ENCODE measurements at places on chromosomes 12 and 14.
A peak's percentile ranks its signal among the peaks of the same experiment; 100 is the strongest.

GRCh38 chr12:85527192-85527591 lies 247.2 kb downstream of the ALX1 start:
- no peak for DNase-seq

DNA sequence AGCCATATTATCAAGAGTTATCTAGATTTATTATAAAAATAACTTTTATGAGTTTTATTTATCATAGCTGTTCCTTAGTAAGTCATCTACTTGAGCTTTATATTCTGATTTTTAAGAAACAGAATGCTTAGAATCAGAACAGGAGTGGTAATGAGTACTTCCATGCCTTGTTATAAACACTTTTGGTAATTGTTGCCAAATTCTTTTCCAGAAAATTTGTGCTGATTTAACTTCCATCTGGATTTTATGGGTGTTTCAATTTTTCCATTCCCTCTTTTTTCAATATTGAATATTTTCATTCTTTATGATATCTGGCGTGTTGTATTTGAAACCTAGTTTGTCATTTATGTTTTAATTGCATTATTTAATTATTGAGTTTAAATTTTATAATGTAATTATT lies 131.2 kb downstream of the MSRB3 start:
- DNase-seq = no peak

- DNase-seq = no peak
Measured at GRCh38 chr12:101653503-101653902, 43.9 kb upstream of the CHPT1 start.

- DNase-seq = no peak
Measured at GRCh38 chr12:92810370-92810769, 107.6 kb downstream of the PLEKHG7 start.

DNA sequence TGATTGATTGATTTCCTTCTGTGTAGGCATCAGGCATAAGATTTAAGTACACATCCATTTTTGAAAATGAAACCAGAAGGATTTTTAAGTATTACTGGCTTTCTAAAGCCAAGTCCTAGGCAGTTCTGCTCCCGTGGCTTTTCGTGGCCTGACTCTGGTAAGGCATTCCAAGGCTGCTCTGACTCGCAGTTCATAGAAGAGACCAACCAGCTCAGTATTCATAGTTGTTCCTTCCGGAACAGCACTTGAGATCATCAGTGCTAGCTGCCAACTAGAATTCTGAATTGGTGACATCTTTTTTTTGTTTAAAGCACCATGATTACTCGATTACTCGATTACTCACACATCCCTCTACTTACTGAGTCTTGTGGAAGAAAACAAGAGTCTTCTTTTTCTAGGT lies 25.9 kb downstream of the SUDS3 start:
- DNase-seq = peak; percentile 83

GRCh38 chr14:76713121-76713520 lies 48.1 kb upstream of the VASH1 start:
- no peak for DNase-seq

DNA sequence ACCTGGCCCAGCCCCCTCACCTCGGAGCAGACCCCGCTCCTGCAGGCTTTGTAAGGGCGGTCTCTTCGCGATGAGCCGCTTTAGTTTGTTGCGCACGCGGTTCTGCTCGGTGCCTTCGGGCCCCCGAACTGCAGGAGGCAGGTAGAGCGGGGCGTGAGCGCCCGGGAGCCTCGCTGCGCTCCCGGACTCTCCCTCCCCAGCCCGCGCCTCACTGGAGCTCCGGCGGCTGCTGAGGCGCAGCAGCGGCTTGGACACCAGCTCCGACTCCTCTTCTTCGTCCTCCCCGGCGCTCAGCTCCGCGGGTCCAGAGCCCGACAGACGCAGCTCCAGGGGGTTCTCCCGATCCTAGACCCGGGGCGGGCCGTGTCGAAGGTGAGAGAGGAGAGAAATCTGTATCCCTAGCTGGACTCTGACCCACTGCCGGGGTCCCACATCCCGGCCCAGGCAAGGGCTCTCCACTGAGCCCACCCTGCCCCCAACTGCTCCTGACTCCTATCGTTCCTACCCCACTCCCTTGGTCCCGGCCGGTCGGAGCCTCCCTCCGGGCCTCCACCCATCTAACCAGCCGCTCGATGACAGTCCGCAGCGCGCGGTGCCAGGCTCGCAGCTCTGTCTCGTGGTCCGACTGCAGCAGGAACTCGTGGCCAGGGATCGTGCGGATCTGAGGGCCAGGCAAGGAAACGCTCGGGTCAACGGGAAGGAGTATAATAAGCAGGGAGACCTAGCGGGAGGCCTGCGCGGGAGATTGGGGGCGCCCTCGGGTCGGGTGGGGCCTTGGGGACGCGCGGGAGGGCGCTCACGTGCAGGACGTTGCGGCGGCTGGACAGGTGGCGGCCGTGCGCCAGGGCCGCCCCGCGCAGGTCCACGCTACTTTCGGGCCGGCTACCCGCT lies 4.2 kb downstream of the ARHGAP9 start:
- DNase-seq = no peak

DNA sequence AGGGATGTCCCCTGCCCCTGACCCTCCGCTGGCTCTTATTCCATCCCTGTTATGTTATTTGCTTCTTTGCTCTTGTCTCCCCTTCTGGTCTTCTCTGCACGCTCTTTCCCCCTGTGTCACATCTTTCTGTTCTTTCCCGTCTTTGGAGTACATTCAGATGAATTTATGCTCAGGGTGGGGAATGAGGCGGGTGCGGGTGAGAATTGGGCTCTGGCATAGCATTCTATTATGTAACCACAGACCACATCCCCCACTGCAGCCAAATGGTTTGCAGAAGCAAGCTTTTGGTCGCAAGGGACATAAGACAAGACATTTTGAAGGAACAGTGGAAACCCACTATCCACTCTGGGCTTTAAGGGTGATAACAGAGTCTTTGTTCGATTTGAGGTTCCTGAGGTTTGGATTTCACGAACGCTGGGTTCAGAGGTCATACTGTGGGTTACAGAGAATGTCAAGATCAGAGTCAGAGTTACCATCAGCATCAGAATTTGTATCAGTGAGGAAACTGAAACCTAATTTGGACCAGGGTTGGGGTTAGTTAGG lies 3.8 kb downstream of the ENDOU start:
- no peak for DNase-seq

GRCh38 chr12:18658829-18659228 lies 79.0 kb downstream of the PLCZ1 start:
- DNase-seq = no peak

- DNase-seq = no peak
Measured at GRCh38 chr12:111158992-111159391, 209.9 kb downstream of the PHETA1 start.

DNA sequence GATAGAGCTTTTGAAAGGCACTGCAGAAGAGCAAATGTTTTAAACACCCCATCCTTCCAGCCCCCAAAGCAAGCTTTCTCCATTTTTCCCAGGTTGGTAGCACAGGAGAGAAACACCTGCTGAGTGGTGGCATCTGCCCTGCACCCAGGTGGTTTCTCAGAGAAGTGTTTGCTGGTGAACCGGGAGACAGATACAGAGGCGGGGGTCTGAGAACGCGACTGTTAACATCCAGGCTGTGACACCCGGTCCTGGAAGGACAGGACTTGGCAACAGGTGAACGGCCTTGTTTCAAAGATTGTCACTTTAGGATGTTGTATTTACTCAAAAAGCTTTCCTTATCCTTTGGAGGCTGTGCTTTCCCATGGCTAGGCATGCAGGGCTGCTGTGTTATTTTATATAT lies 18.5 kb downstream of the MMAB start:
- no peak for DNase-seq

DNA sequence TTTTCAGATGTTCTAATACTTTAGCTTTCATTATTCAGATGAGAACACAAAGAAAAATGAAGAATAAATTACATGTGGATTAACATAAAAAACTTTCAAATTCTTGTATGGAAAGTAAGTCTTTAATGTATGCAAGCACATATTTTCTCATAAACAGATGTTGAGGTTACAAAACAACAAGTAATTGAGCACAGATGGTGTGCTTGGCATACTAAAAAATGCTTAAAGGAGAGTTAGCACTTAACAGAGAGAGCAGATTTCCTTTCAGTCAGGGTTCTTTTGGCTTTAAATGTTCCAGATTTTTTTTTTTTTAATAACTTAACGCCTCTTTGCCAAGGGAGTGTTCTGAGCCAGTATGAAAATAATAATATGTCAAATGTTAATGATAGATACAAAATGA lies 96.0 kb downstream of the RASSF9 start:
- DNase-seq = peak; percentile 1

DNA sequence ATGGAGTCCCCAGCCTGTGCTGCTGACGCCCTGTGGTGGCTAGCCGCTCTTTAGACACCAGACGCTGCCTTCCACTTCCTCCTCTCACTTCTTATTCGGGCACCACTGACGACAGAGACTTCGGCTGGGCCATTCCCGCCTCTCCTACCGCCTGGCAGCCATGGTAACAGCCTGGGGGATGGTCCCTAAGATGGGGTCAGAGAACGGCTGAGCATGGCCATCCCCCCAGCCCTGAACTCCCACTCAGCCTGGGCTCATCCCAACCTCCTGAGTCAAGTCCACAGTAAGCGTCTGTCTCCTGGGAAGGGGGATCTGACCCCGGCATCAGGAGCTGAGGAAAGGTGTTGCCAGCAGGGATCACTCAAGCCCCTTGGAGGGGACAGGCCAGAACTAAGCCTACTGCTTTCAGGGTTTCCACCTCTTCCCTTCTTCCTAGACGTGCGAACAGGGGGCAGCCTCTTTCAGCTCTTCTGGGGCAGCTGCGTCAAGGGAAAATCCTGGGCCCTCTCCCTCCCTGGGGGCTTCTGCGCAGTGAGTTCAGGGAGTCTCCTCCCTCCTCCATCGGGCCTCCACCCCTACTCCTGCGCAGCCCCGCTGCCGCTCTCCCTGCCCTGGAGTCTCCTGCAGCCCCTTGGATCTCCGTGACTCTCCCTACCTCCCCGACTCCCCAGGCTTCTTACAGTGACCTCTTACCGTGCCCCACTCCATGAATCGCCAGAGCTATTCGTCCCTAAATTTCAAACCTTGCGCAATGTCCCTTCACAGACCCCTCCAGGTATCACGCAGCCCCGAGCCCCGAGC lies 643 bp upstream of the TAMALIN start:
- DNase-seq = no peak

DNA sequence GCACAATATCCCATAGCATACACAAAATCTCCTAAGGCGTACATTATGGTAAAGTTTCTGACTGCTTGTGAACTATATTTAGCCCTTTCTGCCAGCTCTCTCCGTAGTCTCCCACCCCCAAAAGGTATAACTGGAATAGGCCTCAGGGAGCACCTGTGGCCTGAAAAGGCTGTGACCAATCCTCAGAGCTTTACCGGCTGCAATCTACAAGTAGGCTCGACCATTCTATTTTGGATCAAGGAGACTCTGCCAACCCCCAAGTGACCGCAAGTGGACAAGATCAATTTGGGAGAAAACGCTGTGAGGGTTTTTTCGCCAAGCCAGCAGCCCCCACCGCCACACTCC lies 1.2 kb downstream of the PPTC7 start:
- no peak for DNase-seq

- no peak for DNase-seq
Measured at GRCh38 chr14:35347323-35348043, 55.3 kb downstream of the PSMA6 start.

DNA sequence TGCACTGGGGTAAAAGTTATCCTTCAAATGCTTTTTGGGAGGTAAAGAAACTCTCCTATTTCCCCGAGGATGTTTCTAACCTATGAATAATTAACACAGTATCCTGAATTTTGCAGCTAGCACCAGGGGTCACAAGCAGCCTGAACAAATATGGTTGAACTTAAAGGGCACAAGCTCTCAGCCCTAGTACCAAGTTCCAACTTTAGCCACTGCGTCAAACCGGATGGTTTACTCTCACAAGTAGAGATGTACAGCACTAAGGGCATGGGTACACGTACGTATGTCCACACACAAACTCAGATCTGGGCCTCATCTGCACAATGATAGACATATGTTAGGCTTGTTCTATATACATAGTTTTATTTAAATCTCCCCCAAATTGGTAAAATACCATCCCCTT lies 4.7 kb downstream of the CCDC88C start:
- no peak for DNase-seq

DNA sequence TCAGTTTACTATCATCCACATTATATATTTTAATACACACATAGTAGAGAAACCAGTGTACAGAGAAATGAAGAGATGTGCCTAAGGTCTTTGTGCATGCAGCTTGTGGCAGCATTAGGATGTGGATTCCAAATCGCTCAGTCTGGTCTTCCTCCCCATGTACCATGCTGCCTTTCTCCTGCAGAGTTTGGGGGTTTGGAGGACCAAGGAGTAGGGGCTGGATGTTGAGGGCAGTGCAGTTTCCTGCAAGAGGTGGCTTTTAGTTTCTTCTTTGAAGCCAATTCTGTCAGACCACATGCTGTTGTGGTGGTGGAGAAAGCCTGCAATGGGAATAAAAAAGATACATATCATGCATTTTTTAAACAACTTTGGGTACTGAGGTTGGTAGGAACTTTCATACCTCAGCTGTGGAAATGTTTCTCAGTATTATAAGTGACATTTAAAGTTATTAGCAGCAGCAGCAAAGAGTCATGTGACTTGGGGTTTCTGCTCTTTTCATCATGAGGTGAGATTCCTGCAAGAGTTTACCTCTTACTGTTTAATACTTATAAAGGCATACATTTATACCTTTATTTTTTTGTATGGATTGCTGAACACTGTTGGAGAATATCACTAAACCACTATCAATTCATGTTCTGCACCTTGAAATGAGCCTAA lies 34.4 kb downstream of the TESPA1 start:
- no peak for DNase-seq

DNA sequence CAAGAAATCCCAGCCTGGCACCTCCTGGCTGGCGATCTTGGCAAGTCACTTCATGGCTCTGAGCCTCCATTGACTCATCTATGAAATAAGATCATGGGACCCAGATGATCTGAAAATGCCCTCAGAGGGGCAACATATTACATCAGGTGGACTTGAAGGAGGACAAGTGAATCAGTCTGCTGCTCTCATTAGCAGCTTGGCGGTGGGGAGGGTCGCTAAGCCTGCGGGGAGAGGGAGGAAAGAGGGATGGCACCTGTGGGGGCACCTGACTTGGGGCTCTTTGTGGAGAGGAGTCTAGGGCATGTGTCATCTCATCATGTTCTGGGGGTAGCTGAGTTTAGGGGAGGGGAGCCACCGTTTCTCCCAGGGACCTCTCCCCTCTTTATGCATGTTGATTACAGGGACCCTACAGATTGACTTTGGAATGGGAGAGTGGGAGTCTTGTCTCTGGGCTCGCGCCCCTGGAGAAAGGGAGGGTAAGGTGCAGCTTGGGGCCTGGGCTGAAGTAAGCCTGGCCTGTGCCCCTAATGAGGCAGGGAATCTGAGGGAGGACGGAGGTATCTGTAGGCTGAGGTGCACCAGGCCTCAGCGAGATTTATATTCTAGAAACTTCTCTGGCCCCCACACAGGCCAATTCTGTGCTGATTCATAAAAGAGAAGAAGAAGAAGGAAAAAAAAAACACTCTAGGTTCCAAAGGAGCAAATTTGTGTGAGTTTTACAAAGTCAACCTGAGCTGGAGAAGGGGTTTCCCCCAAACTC lies 29.3 kb upstream of the BATF start:
- no peak for DNase-seq

GRCh38 chr12:63124778-63125177 lies 26.2 kb downstream of the AVPR1A start:
- peak; percentile 29 for DNase-seq

Measured in foreskin fibroblast (primary cell).